ENCODE measurements at places on chromosomes 11 and 22.
A peak's percentile ranks its signal among the peaks of the same experiment; 100 is the strongest.

GRCh38 chr11:86926975-86927374 is 28.2 kb downstream of the FZD4 start:
- DNase-seq = no peak

DNA sequence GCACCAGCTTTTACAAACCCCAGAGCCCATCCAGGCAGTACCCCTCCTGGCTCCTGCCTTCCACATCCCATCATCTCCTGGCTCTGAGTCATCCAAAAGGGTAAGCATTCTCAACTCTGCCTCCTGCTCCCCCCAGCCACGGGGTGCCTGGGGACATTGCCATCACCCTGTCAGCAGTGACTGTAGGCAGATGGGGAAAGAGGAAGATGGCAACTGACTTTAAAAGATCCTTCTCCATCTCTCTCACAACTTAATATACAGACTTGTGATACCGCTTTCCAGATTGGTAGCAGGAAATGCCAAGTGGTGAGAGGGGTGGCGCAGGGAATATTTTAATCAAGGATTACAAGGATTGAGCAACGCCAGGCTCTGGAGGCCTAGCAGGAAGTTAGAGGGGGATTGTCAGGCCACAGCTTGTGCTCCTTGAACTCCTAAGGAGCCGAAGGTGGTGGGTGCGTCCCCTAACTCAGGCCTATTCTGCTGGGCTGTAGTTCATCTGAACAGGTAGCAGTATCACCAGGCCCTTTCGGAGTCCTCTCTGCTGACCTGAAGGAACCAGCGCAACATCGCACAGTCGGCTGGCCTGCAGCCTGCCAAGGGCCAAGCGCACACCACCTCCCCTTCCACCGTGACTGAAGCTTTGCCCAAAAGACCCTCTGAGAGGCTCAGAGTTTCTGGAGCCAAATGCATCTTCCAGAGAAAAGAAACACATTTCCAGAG is 83.3 kb downstream of the ZC3H12C start:
- DNase-seq = no peak

DNA sequence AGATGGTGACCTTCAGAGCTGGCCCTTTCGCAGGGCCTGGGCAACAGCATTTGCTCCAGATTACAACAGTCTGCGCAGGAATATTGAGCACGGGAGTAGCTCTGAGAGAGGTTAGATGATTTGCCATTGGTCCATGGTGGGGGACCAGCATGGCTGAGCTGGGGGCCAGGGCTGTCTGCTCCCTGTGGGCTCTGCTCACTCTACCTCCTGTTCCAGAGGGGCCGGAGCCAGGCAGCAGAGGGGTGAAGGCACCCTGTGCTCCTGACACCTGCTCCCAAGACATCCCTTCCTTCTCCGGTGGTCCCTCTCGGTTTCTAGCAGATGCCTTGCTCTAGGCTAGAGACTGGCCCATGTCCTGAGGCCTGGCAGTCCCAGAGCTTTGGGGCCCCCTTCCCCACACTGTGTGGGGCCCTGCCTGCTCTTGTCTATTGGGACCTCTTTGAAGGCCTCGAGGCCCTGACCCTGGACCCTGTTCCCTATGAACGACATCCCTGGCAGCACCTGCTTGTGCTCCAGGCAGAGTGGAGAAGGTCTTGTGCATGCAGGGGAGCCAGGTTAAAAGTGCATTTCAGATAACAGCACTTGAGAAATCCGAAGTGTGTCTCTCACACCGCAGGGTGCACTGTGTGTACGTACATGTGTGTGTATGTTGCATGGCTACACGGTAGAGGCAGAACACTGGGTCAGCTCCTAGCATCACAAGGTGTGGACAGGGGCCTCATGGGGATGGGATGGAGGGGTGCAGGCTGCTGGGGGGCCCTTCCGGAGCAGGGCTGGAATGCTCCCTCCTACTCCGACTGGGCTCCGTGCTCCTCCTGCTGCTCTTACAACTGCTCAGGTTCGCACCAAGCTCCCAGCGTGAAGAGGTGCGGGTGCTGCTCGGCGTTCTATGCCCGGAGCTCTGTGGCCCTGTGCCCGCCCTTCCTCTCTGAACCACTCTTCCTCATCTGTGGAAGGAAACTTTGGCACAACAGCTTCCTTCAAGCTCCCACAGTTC is 123.3 kb upstream of the B3GAT1 start:
- no peak for DNase-seq

- DNase-seq = no peak
Observed at GRCh38 chr11:76699451-76700091, 29.0 kb upstream of the LRRC32 start.

GRCh38 chr11:82906236-82906635 is 4.7 kb downstream of the DDIAS start:
- DNase-seq = no peak

DNA sequence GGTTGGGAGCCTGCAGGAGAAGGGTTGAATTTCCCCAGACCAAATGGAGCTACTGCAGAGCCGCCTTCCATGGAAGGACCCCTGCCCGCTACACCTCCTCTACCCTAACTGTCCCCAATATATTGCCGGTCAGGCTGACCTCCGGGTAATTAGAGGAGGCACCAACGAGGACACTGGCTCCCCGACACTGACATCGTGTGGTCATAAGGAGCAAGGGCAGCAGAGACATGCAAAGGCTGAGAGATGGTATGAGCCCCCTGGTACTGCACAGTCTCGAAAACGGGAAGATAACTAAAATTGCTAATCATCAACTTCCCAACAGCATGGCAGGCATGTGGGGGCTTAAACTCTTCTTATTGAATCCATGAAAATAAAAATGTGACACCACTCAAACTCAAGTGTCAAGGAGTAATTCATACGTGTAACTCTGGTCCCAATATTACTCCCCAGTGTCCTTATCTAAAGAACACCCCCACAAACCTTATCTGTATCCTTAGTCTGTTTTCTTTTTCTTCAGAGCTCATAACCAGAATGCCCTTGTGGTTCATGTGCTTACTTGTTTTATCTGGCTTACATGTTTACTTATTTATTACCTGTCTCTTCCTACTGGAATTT is 4.4 kb downstream of the CAVIN3 start:
- no peak for DNase-seq

DNA sequence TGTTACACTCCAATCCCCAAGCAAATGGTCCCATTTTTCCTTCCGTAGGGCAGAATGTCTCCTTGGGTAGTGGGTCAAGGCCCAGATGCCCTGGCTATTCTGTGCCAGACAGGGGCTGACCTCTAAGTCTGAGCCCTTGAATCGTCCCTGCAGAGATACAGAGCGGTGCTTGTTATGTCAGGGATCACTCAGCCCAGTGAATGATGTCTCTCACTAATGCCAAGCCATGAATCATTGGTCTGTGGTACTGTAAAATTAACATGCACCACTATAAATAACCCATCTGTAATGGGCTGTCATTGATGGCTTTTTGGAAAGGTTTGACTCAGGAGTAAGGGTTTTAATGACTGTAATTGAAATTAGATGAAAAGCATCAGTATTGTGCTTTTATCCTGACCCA is 35.3 kb upstream of the KIRREL3 start:
- DNase-seq = no peak

GRCh38 chr11:76836613-76837291 is 24.0 kb upstream of the ACER3 start:
- DNase-seq = no peak

DNA sequence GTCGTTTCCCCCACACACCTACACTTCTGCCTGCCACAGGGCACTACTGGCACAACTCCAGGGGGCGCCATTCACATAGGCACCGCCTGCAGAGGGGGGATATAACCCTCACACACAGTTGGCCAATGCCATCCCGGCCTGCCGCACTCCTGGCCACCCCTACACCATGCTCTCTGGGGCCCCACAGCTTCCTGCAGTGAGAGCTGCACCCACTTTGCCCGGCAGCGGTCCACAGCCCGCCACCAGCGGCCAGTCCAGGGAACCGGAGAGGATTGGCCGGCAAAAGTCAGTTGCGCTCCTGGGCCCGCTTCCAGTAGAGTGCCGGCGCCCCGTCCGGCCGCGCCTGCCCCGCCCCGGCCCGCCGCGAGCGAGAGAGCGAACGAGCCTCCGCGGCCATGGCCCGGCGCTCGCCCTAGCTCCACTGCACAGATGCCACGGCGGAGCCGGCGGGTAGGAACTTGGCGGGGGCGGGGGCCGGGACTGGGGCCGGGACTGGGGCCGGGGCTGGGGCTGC is 25.6 kb upstream of the SUSD2 start:
- peak; percentile 39 for DNase-seq

- DNase-seq = no peak
Observed at GRCh38 chr11:17116117-17116516, 38.6 kb upstream of the RPS13 start.

DNA sequence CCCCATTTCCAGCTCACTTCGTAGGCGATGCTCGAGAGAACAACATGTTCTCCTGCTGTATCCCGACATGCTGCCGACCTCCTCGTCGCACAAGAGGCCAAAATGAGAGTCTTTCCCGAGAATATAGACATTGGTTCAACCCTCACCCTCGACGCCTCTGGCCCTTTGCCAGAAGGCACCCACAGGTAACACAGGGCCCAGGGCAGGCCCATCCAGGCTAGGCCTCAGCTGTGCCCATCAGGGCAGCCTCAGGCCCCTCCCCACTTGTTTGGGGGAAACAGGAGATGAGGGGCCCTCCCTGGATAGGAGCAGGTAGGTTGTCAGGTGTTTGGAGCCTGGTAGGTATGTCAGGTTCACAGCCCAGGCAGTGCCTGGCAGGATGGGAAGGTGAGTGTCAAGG is 2.7 kb upstream of the RGL4 start:
- DNase-seq = no peak

DNA sequence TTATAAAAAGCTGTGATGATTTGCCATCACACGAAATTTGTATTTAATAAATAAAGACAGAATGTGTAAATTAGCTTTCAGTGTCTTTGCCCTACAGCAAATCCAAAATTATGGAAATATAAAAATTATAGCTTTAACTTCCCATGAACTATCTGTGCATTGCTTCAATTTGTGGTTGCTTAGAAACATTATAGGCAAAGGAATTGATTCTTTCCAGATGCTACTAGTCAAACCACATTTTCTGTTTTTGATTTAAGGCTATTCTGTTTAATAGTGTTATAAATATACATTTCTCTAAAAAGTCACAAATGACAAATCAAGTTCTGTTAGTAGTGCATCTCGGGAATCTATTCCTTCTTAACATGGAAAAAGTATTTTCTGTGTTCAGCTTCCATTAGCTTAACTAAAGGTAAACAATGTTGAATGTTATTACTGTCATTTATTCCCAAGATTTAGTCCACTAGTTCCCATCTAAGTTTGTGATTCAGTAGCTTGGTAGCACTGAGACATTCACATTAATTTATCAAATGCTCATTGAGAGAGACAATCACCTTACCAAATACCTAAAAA is 1086.3 kb upstream of the CCDC90B start:
- no peak for DNase-seq

DNA sequence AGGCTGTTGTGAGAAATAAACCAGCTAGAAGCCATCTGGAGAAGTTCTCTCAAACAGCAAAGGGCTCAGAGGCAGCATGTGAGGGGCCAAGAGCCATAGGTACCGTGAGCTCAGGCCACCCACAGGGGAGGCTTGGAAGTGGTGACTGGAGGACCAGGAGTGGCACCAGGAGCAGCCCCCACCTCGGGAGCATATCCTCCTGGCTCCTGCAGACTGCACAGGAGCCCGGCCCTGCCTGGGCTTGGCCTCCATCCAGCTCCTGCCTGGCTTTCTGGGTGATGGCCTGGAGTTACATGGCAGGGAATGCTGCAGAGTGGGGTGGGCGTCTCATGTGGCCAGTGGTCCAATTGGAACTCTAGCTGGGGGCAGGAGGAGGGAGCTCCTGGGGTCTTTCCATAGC is 4.2 kb upstream of the MPPED1 start:
- DNase-seq = no peak

DNA sequence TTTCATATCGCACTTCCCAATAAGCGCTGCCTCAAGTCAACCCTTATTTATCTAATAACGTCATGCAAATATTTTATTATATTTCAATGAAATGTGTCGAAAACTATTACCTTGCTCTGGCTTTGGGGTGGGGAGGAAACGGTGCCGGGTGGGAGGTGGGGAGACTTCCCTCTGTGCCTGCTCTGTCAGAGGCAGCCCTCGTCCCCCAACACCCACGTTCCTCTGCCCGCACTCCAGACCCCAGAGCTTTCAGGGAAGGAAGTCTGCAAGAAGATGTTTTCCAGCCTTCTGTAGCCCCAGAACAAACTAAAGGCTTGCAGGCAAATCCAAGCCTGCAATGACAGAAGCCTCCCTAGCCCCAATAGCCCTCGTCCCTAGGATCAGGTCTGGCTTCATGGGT is 235.7 kb downstream of the BUD13 start:
- DNase-seq = no peak

DNA sequence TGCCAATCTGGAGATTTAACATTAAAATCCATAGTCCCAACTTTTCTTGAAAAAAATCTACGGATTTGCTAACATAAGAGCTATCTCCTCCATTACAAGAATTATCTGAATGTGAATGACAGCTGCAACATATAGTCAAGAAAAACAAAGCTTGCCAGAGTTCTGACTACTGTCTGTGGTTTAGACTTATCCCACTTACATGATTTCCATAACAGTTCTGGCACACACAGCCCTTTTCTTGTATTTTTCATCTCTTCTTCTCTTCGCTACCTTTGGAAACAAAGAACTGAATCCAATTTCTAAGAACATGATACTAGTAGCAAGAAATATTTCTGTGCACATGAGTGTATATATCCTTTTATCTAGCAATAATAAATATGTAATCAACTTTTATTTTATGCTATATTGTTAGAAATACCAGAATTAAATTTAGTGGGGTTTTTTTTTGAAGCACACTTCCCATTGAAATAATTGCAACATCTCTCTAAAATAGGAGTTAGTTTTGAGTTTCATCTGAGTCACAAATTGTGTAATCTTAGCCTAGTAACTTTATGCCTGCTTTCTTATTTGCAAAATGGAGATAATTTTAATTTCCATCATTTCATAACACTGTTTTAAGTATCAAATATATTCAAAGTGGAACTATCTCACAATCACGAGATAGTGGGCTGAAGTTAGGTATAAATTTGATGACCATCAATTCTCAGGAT is 1217.6 kb downstream of the JRKL start:
- no peak for DNase-seq

GRCh38 chr22:22446517-22446916 is 62.0 kb downstream of the ZNF280B start:
- DNase-seq = no peak

DNA sequence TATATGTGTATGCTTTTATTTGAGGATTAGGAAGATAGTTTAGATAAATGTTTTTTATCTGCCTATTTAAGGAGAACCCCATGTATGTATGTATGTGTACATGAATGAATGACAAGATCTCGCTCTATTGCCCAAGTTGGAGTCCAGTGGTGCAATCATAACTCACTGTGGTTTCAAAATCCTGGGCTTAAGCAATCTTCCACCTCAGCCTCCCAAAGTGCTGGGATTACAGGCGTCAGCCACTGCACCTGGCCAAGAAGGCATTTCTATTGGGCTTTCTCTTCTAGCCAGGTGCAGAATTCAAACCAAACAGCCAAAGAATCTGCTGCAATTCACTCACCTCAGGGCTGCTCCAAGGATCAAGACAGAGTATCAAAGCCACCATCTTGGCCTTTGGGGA is 25.5 kb upstream of the DGKZ start:
- no peak for DNase-seq

- no peak for DNase-seq
Observed at GRCh38 chr11:95104121-95104830, 14.6 kb downstream of the ENDOD1 start.

Measured in stimulated activated CD4-positive, alpha-beta T cell treated with anti-CD3 and anti-CD28 coated beads, Interleukin-4, amount 100 ng/mL, for 48 hours (primary cell).